ENCODE measurements at places on chromosomes 7 and 10. TPM values are rescaled to one million over a fixed set of nuclear protein-coding genes. Genes with fewer than 3 reads are reported as not detected.

Gene HOXA7
- total RNA-seq = 10.2 TPM

Gene PLXDC2
- 48.1 TPM for total RNA-seq

Gene METTL27
- 19.3 TPM for total RNA-seq

Gene GSTO2
- 13.5 TPM for total RNA-seq

Gene DDX56
- 52.4 TPM for total RNA-seq

Gene SH2D4B
- 0.12 TPM for total RNA-seq

Gene SPDYE16
- 0.53 TPM for total RNA-seq

Gene LRRC18
- total RNA-seq = 0.23 TPM

Gene ADCY1
- total RNA-seq = 4.3 TPM

Gene ANKRD1
- 1.3 TPM for total RNA-seq

Gene SFMBT2
- 10.4 TPM for total RNA-seq

Gene MET
- 42.0 TPM for total RNA-seq

Gene NPFFR1
- total RNA-seq = 0.06 TPM

Gene HOXA1
- 1.7 TPM for total RNA-seq

Gene CRPPA
- total RNA-seq = 6.8 TPM

Gene ABCB4
- total RNA-seq = 2.4 TPM

Gene ARHGAP12
- total RNA-seq = 46.0 TPM

Gene FEZF1
- total RNA-seq = not detected

Gene ARHGAP22
- 1.3 TPM for total RNA-seq

Gene EIF5AL1
- 0.12 TPM for total RNA-seq

Gene FAM131B
- total RNA-seq = 1.9 TPM

Gene CNOT4
- 22.7 TPM for total RNA-seq

Gene AEBP1
- total RNA-seq = 68.5 TPM

Gene NPSR1
- not detected for total RNA-seq

Gene MAGI2
- 56.2 TPM for total RNA-seq

Gene RALA
- 21.5 TPM for total RNA-seq

Gene CCL24
- 1.7 TPM for total RNA-seq

Gene SRGN
- total RNA-seq = 93.9 TPM

Gene AGBL3
- total RNA-seq = 2.9 TPM

Gene PITX3
- 3.7 TPM for total RNA-seq

Gene AGFG2
- total RNA-seq = 13.9 TPM

Gene PSMG3
- 22.7 TPM for total RNA-seq

Gene DUS4L
- total RNA-seq = 12.4 TPM

Gene PDCD11
- 31.6 TPM for total RNA-seq

Gene SMKR1
- 0.53 TPM for total RNA-seq

Gene GRID2IP
- 1.5 TPM for total RNA-seq

Gene SPAG6
- total RNA-seq = 1.2 TPM

Gene AIMP2
- 37.6 TPM for total RNA-seq

Gene MYOZ1
- total RNA-seq = 196 TPM

Gene ZNF804B
- 0.23 TPM for total RNA-seq

Gene NUPR2
- 3.0 TPM for total RNA-seq

Gene HTR7
- total RNA-seq = 1.4 TPM

Gene AKR1D1
- 0.06 TPM for total RNA-seq

Gene ASAH2
- total RNA-seq = 1.1 TPM

Gene NT5C2
- 108 TPM for total RNA-seq

Gene FOXI2
- total RNA-seq = 0.47 TPM

Gene SPDYE2B
- not detected for total RNA-seq
